ENCODE measurements at places on chromosomes 1 and 21. TPM values are rescaled to one million over a fixed set of nuclear protein-coding genes. Genes with fewer than 3 reads are reported as not detected.

The PKP1 gene
- not detected for total RNA-seq

The TFF3 gene
- total RNA-seq = not detected

The TMEM240 gene
- 0.43 TPM for total RNA-seq

The SLAMF7 gene
- total RNA-seq = 1.8 TPM

The STK40 gene
- total RNA-seq = 8.6 TPM

The SETDB1 gene
- 22.9 TPM for total RNA-seq

The RIMS3 gene
- 0.97 TPM for total RNA-seq

The PLA2G2F gene
- total RNA-seq = not detected

The REG4 gene
- not detected for total RNA-seq

The TDRD5 gene
- total RNA-seq = not detected

Measured in A549 treated with CpdA at 1 μM for 4 hours (cell line).